NCI-H1105 (cell line): ENCODE measurements at places on chromosomes 16 and 17.

- peak; percentile 57 for DNase-seq
Observed at GRCh38 chr17:43018008-43018853, 4.0 kb downstream of the VAT1 start.

- DNase-seq, result peak; percentile 2
Observed at GRCh38 chr17:29294580-29294900, 592 bp upstream of the NUFIP2 start.

GRCh38 chr16:4064950-4065352 lies 51.3 kb downstream of the ADCY9 start:
- no peak for DNase-seq

GRCh38 chr16:6749698-6750097 lies 582.9 kb upstream of the RBFOX1 start:
- DNase-seq, result no peak

GRCh38 chr17:61307905-61308886 lies 91.4 kb upstream of the TBX2 start:
- no peak for DNase-seq

DNA sequence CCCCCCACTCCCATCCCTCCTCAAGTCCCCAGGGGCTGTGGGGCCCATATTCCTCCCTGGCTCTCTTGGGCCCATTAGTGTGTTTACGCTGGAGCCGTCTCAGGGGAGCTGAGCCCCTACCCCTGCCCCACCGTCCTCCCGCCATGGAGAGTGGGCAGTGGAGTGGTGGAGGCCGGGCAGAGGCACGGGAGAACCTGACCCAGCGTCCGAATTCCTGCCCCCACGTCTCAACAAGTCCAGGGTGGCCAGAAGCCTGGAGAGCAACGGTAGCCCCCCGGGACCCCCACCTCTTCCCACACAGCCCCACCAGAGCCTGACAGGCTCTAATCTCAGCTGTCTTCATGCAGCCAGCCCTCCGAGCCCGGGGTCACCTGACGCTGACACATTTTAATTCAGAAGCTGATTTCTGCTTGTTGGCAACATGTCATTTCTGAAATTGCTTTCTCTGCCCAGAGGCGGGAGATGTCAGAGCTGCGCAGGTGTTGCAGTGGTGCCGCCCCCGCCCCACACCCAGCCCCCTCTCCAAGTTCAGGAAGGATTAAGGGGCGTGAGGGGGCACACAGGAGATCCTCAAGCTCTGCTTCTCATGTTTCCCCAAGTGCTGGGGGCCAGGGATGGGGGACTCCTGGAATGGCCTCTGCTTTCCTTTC lies 32.6 kb downstream of the WNT9B start:
- no peak for DNase-seq

DNA sequence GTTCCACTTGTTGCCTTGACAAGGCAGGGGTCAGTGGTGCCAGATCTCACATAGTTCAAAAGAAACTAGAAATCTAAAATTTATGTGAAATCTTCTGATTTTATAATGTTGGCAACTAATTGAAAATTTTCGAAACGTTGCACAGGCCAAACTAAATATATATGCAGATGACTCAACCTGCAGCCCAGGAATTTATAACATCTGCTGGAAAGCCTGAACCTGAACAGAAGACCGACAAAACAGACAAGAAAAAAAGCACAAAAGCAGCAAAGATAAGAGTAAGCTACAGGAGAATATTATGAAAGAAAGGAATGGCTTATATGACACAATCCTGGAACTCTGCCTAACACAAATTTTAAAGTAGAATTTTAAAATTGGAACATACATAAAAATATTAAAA lies 207.6 kb downstream of the CEP112 start:
- DNase-seq, result no peak

DNA sequence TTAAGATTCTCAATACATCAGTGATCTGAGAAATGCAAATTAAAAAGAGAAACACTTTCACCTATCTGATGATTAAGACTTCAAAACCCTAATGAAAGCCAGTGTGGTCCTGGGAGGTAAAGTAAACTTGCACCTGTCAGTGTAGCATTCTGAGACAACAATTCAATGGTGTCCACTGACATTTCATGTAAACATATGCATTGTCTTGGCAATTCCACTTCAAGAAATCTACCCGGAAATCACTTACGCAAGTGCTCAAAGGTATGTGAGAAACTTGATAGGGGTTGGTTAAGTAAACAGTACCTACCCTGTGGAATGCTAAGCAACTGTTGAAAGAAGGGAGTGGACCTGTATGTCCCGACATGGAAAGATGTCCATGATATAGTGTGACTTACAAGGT lies 2.1 kb downstream of the ST6GALNAC1 start:
- no peak for DNase-seq

DNA sequence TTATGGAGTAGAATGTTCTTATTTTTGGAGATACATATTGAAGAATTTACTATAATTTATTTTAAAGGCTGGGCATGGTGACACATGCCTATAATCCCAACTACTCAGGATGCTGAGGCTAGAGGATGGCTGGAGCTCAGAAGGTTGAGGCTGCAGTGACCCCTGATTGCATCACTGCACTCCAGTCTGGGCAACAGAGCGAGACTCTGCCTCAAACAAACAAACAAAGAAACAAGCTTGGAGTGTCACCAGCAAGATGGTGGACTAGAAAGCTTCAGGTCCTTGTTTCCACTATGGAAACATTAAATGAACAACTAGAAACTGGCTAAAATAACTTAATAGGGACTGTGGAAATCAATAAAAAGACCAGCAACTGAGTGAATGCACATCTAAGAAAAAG lies 17.9 kb upstream of the GPT2 start:
- no peak for DNase-seq

GRCh38 chr17:9529033-9529700 lies 46.5 kb downstream of the STX8 start:
- no peak for DNase-seq

GRCh38 chr17:80787881-80788280 lies 203.8 kb upstream of the CHMP6 start:
- no peak for DNase-seq
